Stimulated activated CD8-positive, alpha-beta memory T cell treated with anti-CD3 and anti-CD28 coated beads, Interleukin-4, amount 100 ng/mL, for 48 hours (primary cell): ENCODE measurements at places on chromosomes 13 and 19.

DNA sequence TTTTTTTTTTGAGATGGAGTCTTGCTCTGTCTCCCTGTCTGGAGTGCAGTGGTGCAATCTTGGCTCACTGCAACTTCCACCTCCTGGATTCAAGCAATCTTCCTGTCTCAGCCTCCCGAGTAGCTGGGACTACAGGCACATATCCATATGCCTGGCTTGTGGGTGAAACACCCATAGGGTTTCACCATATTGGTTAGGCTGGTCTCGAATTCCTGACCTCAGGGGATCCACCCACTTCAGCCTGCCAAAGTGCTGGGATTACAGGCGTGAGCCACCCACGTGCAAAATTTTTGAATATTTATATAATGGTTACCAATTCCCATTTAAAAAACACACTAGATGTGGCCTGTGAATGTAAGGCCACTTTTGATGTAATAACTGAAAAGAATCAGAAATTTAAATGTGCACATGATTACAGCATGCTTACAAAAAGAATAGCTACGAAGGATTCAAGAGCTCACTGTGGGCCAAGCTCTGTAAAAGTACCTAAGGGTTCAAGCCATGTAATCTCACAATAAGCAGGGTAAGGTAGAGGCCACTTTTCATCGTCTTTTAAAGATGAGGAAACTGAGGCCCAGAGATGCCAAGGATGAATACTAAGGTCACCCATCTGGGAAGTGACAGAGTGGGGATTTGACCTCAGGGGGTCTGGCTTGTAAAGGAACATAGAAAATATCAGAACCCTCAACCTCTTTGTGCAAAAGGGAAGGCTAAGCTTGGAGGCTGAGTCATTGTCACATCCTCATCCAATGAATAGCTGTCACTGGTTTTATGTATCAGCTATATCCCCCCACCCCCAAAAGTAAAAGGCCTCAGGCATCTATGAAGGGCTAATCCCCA, 17.8 kb downstream of the TNFSF14 start:
- no peak for DNase-seq

DNA sequence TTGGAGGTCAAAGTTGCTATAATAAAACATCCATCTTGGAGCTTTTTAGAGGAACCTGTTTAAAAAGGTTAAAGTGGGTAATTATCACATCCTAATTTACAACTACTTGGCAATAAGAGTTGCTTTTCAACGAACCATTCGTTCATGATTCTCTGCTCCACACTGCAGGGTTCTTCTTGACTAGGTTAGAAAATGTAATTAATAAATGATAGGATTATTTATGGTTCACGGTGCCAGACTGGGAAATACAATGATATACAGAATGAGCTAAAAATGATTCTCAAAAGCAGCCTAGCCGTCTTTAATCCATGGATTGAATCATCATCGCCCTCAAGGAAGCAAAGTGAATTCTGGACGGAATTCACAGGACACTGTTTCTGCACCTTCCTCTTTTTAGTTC, 291.2 kb downstream of the TEX29 start:
- no peak for DNase-seq

DNA sequence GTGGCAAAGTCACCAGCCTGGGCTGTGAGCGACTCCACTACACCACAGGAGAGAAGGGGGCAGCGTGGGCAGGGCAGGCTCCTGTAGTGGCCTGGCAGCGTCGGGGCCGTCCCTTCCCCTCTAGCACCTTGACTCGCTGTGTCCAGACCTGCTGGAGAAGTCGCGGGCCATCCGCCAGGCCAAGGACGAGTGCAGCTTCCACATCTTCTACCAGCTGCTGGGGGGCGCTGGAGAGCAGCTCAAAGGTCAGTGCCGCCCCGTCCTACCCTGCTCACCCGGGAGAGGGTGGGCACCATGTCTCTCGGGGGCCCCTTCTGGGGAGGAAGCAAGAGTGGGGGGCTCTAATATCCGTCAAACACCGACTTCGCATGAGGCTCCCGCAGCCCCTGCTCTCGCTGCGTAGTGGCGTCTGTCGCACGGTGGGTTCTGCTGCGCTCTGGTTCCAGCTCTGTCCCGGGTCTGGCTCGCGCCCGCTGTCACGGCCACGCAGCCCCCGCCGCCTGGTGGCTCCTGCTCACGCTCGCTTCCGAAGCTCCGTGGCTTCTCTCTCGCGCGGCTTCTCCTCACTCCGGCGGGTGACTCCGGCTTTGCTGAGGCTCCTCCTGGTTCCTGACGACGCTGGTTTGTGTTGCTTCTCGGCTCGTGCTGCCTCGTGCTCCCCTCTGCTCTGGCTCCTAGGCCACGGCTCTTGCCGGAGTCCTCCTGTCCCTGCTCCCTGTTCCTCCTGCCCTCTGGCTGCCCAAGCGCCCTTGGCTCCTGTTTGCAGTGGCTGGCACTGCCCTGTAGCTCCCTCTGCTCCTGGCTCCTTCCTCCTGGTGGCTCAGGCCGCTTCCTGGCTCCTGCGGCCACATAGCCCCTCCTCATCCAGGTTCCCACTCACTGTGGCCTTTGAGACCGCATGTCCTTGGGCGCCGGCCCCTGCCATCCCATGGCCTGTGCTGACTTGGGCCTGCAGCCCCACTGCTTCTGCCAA, 27.2 kb downstream of the MYH14 start:
- DNase-seq: no peak

DNA sequence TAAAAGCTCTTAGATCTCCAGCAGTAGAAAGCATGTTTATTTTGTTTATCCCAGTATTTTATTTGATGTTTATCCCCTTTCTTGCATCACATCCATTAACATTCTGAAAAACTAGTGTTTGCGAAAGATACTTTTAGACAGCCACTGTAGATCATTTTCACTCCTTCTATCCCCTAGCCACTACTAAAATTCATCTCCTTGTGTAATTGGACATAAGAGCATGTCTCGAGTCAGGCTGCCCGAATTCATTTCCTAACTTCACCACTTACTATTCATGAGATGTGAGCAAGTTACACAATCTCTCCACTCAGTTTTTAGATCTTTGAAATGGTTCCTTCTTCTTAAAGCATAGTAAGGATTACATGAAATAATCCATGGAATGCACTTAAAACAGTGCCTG, 514.0 kb downstream of the KLF5 start:
- no peak for DNase-seq

DNA sequence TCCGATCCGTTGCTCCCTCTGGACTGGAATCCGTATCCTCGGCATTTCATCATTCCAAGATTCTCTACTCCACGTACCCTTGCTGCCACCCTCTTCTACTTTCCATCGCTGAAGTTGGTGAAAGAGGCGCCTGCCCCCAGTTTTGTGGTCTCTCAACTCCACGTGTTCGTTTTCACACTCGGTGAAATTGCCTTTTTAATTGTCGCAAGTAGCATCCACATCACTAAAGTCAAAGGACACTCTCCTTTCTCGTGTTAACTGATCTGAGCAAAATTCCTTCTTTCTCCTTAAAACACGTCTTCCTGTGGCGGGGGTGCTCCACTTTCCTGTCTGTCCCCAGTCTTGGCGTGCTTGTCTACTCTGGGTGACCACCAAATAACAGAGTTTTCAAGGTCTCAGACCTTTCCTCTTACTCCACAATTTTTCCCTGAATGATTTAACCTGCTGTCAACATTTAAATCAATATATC, 1.1 kb upstream of the TMTC4 start:
- DNase-seq: peak; percentile 44

DNA sequence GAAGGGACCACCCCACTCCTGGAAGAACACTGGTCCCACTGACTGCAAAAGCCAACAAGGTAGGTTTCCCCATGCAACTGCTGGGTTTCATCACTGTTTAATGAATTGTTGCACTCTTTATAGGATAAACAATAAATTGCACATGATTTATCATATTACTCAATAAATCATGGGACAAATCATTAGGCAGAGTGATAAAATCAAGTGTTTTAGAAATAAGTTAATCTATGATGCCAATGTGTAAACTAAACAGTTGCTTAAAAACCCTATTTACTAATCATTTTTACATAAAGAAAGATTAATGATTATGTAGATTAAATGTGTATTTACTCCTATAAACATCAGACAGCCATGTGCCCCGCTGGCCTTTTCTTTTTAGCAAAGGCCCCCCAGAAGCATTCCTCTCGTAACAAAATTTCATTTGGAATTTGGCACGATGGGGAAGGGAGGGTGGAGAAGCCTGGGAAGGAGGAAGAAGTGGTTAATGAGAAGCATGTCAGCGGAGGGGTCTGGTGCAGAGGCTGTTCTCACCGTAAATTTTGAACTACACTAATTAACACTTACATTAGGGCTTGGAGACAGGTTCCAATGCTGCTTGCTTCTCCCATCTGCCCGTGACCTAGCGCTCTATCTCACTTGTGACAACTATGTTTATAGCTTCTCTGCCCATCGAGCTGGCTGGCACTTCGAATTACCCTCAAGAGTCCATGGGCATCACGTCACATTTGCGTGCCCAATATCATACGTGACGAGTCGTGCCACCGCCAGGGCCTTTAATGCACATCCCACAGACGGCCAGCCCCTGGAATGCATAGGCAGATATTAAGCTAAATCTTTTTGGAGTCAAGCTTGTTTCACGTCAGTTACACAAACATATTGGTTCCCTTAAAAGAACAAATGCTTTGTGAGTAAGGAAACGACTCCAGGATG, 357.7 kb upstream of the TSHZ3 start:
- no peak for DNase-seq

DNA sequence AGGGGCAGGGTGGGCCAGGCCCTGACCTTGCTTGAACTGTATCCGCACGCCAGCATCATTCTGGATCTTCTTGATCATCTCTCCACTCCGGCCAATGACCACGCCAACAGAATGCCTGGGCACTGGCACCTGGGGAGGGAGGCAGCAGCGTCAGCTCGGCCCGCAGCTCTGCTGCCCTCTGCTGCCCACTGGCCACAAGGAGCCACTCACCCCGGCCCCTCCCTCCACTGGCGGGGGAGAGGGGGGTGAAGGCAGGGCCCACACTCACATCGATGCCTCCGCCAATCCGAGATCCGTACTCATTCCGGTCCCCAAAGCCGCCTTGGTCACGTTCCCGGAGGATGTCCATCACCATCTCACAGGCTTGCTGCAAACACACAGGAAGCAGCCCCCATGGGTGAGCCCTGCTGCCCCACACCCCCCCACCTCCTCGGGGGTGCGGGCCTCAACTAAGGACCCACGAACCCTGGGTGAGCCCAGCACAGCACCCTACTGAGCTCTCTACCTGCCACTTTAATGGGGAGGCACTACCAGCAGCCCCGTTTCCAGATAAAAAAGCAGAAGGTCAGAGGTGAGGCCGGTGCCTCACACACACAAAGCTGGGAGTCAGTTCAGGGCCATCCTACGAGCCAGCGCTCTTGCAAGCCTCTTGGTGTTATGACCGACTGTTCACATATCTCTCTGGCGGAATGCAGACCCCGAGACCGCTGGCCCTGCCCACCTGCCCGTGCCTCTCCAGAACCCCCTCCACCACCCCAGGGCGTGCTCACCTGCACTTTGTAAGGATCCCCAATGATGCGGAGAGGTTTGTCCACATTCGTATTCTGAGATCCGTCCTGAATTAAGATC, 6.7 kb downstream of the KHSRP start:
- no peak for DNase-seq

GRCh38 chr13:70829748-70830147, 721.5 kb upstream of the KLHL1 start:
- no peak for DNase-seq

GRCh38 chr19:49680421-49681351, 3.6 kb downstream of the PRMT1 start:
- peak; percentile 99 for DNase-seq

GRCh38 chr13:30156826-30157615, 150.3 kb downstream of the KATNAL1 start:
- no peak for DNase-seq

- no peak for DNase-seq
Measured at GRCh38 chr13:29564818-29565217, 30.7 kb downstream of the SLC7A1 start.

DNA sequence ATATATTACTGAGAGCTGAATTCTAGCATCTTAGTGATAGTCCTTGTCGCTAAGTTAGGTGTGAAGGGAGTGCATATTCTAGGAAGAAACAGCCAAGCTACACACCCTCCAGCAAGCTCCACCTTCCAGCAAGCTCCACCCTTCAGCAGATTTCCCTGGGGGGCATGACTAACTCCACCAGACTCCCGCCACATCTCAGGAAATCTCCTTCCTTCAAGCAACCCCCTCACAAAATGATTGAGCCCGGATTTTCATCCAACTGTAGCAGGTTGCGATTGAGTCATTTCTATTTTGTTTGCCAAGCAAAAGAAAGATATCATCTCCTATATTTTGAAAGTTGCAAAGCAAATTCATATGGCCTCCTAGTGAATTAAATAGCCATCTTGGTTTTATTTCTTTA, 162.1 kb upstream of the TMTC4 start:
- DNase-seq: no peak

- DNase-seq: peak; percentile 71
Measured at GRCh38 chr19:18408053-18408476, 10.6 kb upstream of the LRRC25 start.

- no peak for DNase-seq
Measured at GRCh38 chr13:109465148-109465547, 321.2 kb downstream of the IRS2 start.

GRCh38 chr13:23377983-23378632, 55.4 kb downstream of the SACS start:
- DNase-seq: peak; percentile 70

- no peak for DNase-seq
Measured at GRCh38 chr13:42878721-42879120, 97.3 kb downstream of the FAM216B start.

DNA sequence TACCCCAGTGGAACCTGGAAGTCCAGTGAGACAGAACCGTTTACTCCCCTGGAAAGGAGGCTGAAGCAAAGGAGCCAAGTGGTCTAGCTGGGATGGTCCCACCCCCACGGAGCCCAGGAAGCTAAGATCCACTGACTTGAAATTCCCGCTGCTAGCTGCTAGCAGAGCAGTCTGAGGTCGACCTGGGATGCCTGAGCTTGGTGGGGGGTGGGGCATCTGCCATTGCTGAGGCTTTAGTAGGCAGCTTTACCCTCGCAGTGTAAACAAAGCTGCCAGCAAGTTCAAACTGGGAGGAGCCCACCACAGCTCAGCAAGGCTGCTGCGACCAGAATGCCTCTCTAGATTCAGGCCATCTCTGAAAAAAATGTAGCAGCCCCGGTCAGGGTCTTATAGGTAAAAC, 437.0 kb downstream of the SUCLA2 start:
- DNase-seq: no peak

DNA sequence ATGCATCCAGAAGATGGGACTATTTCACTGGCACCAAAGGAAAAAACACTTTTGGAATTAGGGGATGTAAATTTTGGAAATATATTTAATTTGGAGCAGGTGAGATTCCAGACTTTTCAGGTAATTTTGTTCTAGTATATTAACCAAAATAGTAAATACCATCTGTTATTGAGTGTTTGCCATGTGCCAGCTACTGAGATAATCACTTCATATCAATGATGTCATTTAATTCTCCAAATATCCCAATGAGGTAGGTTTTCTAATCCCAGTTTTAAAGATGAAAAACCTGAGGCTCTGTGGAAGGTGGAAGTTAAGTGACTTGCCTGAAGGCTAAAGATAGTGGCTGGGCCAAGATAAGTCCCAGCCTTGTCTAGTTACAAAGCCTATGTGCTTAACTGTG, 95.2 kb downstream of the TDRD3 start:
- no peak for DNase-seq
